ENCODE measurements at places on chromosomes 5 and 9.
A peak's percentile ranks its signal among the peaks of the same experiment; 100 is the strongest.

DNA sequence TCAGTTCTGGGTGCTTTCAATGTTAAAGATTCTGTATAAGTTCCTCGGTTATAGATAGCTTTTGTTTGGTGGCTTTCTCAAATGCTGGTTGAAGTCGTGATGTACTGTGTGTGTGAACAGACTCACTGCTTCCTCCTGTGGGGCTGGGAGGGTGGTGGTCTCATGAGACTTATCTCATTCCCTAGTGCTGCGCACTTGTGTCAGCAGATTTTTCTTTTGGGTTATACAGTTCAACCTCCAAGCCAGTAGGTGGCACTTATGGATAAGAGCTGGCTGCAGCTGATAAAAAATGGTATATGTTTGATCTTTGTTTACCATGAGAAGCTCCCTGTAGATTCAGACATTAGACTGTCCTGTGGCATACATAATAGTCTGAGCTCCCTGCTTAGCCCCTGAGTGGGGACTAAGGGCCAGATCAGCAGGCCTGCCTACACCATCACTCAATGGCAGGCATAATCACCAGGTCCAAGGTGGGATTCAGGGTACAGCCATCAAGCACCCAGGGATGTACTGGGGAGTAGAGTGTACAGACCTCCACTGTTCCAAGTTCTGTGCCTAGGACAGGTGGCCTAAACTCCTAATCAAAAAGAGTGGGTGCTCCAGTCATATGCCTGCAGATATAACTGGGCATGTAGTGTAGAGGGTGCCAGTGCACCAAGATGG is 174.2 kb downstream of the OXCT1 start:
- no peak for DNase-seq

DNA sequence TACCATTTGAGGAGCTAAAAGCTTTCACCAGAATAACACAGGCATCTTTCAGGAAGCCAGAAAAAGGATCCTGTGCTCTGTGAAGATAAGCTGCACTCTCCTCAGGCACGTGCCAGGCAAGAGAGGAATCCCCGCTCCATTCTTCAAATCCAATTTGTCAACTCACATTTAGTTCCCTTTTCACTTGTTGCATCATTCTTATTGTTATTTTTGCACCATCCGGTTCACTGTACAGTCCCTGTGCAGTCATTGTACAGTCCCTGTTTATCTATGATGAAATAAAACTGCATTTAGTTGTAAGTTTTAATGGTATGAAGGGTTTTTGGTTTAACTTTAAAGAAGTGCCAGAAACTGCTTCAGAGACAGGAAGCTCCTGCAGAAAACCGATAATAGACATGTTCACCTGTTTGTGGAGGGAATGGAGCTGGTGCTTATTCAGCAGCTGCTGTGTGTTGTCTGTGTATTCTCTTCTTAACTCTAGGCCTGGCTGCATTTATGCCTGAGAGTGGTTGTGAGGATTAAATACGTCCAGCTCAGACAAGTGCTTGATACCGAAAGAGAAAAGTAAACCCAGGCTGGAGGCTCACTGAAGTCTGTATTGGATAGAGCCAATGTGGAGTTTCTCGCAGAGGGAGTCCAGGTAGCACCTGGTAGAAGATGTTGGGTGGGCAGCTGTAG is 22.4 kb downstream of the IFNW1 start:
- no peak for DNase-seq

GRCh38 chr5:181190711-181191525 is 14.1 kb downstream of the TRIM7 start:
- DNase-seq: no peak

DNA sequence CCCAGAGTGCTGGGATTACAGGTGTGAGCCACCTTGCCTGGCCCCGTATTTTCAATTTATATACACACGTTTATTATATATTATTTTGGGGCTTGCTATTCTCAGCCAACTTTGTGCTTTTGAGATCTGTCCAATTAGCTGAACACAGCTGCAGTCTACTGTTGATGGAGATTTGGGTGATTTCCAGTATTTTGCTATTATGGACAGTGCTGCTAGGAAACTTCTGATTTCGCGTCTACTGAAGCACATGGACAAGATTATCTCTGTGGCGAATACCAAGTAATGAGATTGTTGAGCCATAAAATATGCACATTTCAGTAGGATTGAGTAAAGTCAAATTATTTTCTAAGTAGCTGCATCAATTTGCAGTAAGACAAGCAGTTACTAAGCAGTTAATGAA is 1731.2 kb upstream of the CDH6 start:
- no peak for DNase-seq

- no peak for DNase-seq
Observed at GRCh38 chr9:95447660-95448420, 68.9 kb downstream of the PTCH1 start.

DNA sequence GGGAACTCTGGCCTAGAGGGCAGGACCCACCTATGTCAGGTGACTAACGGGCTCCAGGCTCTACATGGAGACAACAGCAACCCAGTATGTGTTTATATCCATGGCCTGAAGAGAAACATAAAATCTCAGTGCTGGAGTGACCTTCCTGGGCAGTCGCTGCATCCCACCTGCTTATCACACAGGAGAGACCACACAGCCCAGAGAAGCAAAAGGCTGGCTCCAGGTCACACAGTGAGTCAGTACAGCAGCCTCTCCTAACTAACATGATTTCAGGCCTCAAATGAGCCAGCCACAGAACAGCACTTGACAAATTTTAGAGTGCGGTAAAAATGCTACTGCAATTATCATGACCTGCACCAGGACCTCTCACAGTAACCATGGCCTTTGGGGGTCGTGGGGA is 54.0 kb upstream of the TGFBR1 start:
- no peak for DNase-seq

DNA sequence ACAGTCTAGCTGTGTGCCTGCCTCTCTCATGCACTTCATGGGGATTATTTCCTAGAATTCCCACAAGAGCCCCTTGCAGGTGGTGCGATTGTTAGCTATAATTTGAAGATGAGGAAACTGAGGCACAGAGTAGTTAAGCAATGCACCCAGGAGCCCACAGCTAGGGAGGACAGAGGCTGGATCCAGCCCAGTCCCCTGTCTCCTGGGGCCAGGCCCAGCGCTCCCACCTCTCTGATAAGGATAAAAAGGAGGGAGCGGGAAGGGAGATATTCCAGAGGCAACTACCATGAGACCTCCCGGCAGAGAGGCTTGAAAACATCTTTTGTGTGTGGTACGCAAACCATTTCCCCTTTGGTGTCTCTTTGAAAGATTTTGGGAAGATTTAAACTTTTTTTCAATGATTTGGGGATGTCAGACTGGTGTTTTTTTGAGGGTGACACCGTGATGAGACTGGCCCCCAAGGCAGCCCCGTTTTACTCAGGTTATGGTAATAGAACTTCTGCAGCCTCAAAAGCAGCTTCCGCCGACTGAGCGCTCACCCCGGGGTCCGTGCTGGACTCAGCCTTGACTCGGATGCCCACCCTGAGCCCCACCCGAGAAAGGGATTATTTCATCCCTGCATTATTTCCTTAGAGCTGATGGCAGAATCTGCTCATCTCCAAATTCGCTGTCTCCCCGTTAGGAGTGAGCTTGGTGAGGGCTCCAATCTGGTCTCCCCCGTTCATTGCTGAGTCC is 144.7 kb upstream of the IER5L start:
- no peak for DNase-seq

DNA sequence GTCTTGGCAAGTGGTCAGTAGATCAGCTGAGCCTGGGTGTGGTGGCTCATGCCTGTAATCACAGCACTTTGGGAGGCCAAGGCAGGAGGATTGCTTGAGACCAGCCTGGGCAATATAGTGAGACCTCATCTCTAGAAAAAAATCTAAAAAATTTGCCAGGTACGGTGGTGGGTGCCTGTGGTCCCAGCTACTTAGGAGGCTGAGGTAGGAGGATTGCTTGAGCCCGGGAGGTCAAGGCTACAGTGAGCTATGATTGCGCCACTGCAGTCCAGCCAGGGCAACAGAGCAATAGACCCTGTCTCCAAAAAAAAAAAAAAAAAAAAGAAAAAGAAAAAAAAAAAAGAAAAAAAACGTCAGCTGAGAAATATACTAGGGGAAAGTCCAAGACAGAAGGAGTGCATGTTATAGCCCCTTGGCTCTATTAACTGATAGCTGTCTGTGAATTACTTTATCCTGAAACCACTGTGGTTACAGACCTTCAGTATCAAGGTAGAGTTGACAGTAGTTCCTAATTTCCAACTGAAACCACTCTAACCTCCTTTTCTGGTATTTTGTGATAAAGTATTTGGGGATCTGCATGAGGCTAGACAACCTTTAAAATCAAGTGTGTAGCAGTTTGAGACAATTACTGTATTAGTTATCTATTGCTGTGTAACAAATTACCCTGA is 2.3 kb upstream of the INIP start:
- DNase-seq: no peak

GRCh38 chr9:127426756-127427155 is 2.6 kb downstream of the ZNF79 start:
- DNase-seq: no peak

- DNase-seq: no peak
Observed at GRCh38 chr9:134538856-134539566, 102.6 kb upstream of the COL5A1 start.

DNA sequence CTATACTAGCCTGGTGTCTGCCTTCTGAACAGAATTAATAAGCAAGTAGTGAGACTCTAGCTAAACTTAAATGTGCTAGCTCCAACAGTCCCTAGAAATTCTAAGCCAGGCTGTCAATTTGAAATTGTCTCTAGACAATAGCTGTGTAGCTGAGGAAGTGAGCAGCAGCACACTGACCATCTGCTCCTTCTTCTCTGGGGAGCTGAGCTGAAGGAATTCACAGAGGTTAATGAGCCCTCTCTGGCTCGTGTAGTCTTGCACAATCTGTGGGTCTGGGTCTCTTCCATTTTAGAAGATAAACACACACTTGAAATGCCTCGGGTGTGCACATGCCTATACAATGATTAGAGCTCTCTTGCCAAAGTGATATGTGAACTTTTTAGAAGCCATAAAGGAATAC is 63.5 kb upstream of the BARX1 start:
- DNase-seq: no peak

DNA sequence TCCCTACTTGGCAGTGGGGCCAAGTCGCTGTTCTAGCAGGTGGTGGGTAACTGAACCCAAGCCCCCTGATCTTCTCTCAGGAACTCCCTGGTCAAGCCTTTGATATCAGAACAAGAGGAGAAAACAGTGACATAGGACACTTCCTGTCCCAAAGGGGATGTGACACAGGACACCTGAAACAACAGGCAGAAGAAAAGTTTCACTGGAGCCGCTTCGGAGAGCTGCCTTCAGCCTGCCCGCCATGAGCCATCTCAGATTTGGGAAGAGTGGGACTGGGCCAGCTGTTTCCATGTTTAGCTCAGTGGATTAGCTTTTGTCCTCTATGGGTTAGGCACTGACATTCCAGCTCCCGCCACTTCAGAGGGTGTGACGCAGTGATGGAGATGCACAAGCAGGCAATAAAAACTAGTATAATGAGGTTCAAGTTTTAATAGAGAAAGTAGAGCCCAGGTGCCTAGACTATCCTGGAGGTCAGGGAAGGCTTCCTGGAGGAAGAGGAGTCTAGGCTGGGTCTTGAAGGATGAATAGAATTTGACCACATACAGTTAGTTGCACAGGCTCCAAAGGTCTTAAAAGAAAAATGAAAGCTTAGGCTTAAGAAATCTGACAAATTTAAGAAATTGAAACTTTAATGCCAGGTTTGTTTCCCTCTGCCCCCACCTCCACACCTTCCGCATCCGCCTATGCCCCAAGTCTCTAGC is 104.1 kb upstream of the SPRY4 start:
- DNase-seq: no peak

DNA sequence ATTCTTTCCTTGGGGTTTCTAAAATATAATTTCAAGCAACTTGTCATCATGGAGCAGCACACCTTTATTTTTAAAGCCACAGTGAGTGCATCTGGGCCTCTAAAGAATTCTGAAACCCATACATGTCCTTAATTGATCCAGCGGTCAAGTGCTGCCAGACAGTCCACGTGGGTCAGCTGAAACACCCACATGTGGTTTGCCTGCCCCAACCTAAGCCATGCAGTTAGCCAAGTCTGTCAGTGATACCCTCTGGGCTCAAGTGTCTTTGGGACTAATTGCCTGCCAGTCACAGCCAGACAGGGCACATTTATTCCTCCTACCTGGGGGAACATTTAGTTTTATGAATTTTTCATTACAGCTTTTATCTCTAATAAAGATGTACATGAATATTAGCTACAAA is 291.4 kb upstream of the SLC30A5 start:
- no peak for DNase-seq

DNA sequence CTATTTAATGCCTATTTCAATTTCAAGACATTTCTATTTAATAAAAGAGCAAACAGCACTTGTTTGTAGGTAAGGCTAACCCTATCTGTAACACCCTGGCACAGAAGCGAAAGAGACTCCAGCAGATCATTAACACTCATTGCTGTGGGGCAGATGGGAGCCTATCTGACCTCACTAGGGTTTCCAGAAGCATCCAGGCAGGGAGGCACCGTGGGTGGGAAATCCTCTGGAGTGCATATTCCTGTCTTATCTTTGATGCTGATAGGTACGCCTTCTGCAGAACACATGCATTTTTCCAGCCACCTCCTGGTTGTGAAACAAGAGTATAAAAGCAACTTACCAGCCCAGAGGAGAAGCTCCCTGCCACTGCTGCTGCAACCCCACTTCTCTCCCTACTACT is 233.7 kb downstream of the GLIS3 start:
- DNase-seq: no peak

GRCh38 chr5:177116631-177117373 is 16.8 kb upstream of the NSD1 start:
- DNase-seq: no peak

GRCh38 chr5:173454736-173455598 is 126.8 kb upstream of the STC2 start:
- peak; percentile 96 for DNase-seq

GRCh38 chr9:91071184-91071990 is 269.8 kb downstream of the SYK start:
- DNase-seq: no peak

DNA sequence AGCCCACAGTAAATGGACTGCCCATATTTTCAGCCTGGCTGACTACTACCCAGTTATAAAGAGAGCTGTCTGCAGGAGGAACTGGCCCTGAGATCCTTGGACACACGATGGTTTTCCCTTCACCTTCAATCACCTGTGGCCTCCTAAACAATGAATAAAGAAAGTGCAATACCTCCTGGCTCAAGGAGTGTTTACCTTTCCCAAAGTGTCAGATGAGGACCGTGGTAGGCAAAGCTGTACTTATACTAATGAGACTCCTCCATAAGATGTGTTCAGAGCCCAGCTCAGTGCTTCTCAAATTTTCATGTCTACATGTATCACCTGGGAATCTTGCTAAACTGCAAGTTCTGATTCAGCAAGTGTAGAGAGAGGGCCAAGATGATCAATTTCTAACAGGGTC is 284.5 kb upstream of the VLDLR start:
- DNase-seq: no peak
